ENCODE measurements at places on chromosomes 7 and 10.
A peak's percentile ranks its signal among the peaks of the same experiment; 100 is the strongest.

DNA sequence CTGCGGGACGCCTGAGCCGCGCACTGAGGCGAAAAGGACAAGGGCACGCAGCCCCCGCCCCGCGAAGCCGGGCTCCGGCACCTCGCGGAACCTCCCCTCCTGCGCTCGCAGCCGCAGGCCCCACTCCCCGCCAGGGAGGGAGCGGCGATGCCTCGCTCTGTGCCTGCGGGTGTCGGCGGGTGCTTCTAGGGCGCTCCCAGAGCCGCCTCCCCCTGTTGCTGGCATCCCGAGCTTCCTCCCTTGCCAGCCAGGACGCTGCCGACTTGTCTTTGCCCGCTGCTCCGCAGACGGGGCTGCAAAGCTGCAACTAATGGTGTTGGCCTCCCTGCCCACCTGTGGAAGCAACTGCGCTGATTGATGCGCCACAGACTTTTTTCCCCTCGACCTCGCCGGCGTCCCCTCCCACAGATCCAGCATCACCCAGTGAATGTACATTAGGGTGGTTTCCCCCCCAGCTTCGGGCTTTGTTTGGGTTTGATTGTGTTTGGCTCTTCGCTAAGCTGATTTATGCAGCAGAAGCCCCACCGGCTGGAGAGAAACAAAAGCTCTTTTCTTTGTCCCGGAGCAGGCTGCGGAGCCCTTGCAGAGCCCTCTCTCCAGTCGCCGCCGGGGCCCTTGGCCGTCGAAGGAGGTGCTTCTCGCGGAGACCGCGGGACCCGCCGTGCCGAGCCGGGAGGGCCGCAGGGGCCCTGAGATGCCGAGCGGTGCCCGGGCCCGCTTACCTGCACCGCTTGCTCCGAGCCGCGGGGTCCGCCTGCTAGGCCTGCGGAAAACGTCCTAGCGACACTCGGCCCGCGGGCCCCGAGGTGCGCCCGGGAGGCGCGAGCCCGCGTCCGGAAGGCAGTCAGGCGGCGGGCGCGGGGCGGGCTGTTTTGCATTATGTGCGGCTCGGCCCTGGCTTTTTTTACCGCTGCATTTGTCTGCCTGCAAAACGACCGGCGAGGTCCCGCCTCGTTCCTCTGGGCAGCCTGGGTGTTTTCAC, 519 bp downstream of the ITGB8 start:
- H3K27me3 ChIP-seq, result no peaks in the 10 kb centered on the region
- no peak for DNase-seq
- H3K4me1 ChIP-seq, result no peaks in the 10 kb centered on the region

GRCh38 chr7:21850531-21851285, 95.0 kb downstream of the CDCA7L start:
- no peaks in the 10 kb centered on the region for H3K36me3 ChIP-seq
- no peaks in the 10 kb centered on the region for H3K27me3 ChIP-seq
- H3K4me3 ChIP-seq, result no peak overlapping the region
- DNase-seq, result no peak

GRCh38 chr10:94443549-94443948, 41.2 kb downstream of the TBC1D12 start:
- no peaks in the 10 kb centered on the region for H3K4me1 ChIP-seq
- no peaks in the 10 kb centered on the region for H3K36me3 ChIP-seq
- no peak overlapping the region for H3K4me3 ChIP-seq

- no peaks in the 10 kb centered on the region for H3K27me3 ChIP-seq
- no peak overlapping the region for H3K27ac ChIP-seq
- no peak for DNase-seq
- no peak overlapping the region for H3K4me3 ChIP-seq
- no peaks in the 10 kb centered on the region for H3K36me3 ChIP-seq
- peaks cover 4% of the 10 kb centered on the region for H3K4me1 ChIP-seq
Measured at GRCh38 chr10:116676633-116677032, 55.9 kb downstream of the PNLIPRP2 start.

DNA sequence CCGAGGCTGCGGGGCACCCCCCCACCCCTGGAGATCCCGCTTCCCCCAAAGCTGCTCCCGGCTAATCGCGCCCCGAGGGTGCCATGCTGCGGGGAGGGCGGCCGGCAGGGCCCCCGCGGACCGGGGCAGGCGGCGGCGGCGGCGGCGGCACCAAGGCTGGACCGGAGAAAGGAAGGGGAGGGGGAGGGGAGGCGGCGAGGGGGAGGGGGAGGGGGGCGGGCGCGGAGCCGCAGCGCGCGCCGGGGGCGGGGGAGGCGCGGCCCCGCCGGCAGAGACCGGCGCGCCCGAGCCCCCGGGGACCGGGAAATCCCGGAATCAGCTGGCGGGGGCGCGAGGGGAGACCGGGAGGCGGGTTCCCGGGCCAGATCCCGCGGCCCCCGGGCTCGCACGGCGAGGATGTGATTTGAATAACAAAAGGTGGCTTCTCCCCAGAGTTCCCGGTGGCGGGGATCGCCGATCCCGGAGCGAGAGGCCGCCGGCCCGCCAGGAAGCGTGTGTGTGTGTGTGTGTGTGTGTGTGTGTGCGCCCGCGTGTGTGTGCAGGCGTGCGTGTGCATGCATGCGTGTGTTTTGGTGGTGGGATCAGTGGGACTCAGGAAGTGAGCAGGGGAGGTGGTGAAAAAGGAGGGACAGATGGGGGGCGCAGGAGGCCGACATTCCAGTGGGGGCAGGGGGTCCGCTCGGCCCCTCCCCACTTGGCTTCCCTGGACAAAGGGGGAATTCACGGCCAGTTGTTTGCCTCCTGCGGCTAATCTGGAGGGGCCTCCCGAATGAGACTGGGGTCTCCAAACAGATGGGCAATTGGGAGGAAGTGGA, 99.5 kb downstream of the HIP1 start:
- H3K27ac ChIP-seq, result peak overlapping the region; percentile 60
- H3K27me3 ChIP-seq, result no peaks in the 10 kb centered on the region
- peak overlapping the region; percentile 74 for H3K4me3 ChIP-seq

- DNase-seq, result no peak
- H3K4me3 ChIP-seq, result peak overlapping the region; percentile 45
Measured at GRCh38 chr7:151087245-151088018, 1.2 kb downstream of the AGAP3 start.

- no peak overlapping the region for H3K27ac ChIP-seq
- peak overlapping the region; percentile 85 for H3K4me3 ChIP-seq
- peaks cover 8% of the 10 kb centered on the region for H3K4me1 ChIP-seq
- no peaks in the 10 kb centered on the region for H3K27me3 ChIP-seq
- H3K36me3 ChIP-seq, result no peaks in the 10 kb centered on the region
- no peak for DNase-seq
Measured at GRCh38 chr10:95289921-95290421, 832 bp downstream of the PDLIM1 start.

DNA sequence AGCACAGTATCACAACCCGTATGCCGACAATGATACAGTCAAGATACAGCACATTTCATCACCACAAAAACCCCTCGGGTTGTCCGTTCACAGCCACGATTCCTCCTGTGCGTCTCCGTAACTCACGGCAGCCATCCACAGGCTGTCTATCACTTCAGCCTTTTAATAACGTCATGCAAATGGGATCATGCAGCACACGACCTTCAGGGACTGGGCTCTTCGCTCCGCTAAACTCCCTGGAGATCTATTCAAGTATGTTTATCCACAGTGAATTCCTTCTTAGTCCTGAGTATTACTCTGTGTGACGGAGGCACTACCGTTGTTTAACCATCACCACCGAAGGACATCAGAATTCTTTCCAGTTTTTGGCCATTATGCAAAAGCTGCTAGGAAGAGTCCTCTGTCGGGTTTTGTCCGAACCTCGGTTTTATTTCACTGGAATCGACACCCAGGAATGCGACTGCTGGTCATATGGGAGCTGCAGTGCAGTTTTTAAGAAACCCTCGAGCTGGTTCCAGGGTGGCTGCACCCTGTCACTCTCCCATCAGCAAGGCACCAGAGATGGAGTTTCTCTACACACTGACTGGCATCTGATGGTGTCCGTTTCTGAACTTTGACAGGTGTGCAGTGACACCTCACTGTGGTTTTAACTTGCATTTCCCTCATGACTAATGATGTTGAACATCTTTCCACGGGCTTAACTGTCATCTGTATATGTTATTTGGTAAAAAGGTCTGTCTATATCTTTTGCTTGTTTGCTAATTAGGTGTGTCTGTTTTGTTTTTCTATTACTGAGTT, 193.6 kb downstream of the MAD1L1 start:
- H3K27ac ChIP-seq, result no peak overlapping the region
- H3K4me1 ChIP-seq, result peaks cover 6% of the 10 kb centered on the region
- no peak for DNase-seq
- H3K27me3 ChIP-seq, result no peaks in the 10 kb centered on the region

- H3K27ac ChIP-seq, result no peak overlapping the region
- H3K36me3 ChIP-seq, result 0 out of 2 replicates have a peak, but pooled peaks cover 5% of the 10 kb centered on the region
- H3K4me1 ChIP-seq, result peaks cover 12% of the 10 kb centered on the region
Measured at GRCh38 chr10:125064681-125065492, 95.5 kb downstream of the CTBP2 start.

GRCh38 chr7:1536743-1537534, 6.4 kb downstream of the MAFK start:
- peaks cover 12% of the 10 kb centered on the region for H3K36me3 ChIP-seq
- H3K4me3 ChIP-seq, result no peak overlapping the region
- H3K4me1 ChIP-seq, result peaks cover 16% of the 10 kb centered on the region
- DNase-seq, result no peak

GRCh38 chr10:2117641-2118040, 380.3 kb upstream of the ADARB2 start:
- H3K4me1 ChIP-seq, result no peaks in the 10 kb centered on the region
- DNase-seq, result no peak
- H3K4me3 ChIP-seq, result no peak overlapping the region
- no peak overlapping the region for H3K27ac ChIP-seq

GRCh38 chr7:34069676-34070075, 164.3 kb downstream of the BMPER start:
- peaks cover 2% of the 10 kb centered on the region for H3K4me1 ChIP-seq
- no peak overlapping the region for H3K27ac ChIP-seq
- H3K4me3 ChIP-seq, result no peak overlapping the region
- no peak for DNase-seq

GRCh38 chr10:114623661-114624294, 34.3 kb downstream of the ABLIM1 start:
- H3K4me1 ChIP-seq, result peaks cover 3% of the 10 kb centered on the region
- no peak overlapping the region for H3K27ac ChIP-seq
- DNase-seq, result no peak
- H3K4me3 ChIP-seq, result no peak overlapping the region

GRCh38 chr10:69974551-69975155, 78.0 kb upstream of the MACROH2A2 start:
- no peak for DNase-seq
- H3K4me1 ChIP-seq, result no peaks in the 10 kb centered on the region
- no peak overlapping the region for H3K27ac ChIP-seq
- H3K4me3 ChIP-seq, result no peak overlapping the region
- H3K36me3 ChIP-seq, result no peaks in the 10 kb centered on the region

- H3K36me3 ChIP-seq, result no peaks in the 10 kb centered on the region
- H3K4me3 ChIP-seq, result no peak overlapping the region
- H3K27me3 ChIP-seq, result no peaks in the 10 kb centered on the region
- H3K27ac ChIP-seq, result no peak overlapping the region
- DNase-seq, result no peak
- no peaks in the 10 kb centered on the region for H3K4me1 ChIP-seq
Measured at GRCh38 chr7:124497176-124497575, 268.4 kb downstream of the GPR37 start.

DNA sequence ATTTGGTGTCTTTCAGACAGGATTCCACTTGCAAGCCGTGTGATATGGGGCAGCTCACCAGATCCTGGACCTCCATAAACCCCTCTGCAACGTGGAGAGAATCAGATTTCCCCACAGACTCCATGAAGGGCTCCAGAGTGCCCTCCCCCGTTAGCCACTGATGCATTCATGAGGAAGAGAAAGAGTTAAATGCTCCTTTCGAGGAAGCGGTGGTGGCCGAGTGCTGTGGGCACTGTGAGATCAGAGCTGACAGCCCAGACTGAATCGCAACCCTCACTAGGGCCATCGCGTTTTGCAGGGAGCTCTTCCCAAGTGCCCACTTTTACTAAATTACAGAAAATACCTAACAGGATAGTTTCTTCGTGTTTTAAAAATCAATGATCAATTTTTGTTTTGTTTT, 226.3 kb upstream of the ZNF32 start:
- DNase-seq, result no peak
- H3K27ac ChIP-seq, result no peak overlapping the region
- H3K27me3 ChIP-seq, result no peaks in the 10 kb centered on the region
- H3K4me3 ChIP-seq, result no peak overlapping the region
- no peaks in the 10 kb centered on the region for H3K4me1 ChIP-seq
- no peaks in the 10 kb centered on the region for H3K36me3 ChIP-seq

GRCh38 chr7:108078691-108079090, 51.5 kb downstream of the LAMB4 start:
- H3K4me3 ChIP-seq, result no peak overlapping the region
- H3K36me3 ChIP-seq, result no peaks in the 10 kb centered on the region
- H3K4me1 ChIP-seq, result no peaks in the 10 kb centered on the region
- no peaks in the 10 kb centered on the region for H3K27me3 ChIP-seq

DNA sequence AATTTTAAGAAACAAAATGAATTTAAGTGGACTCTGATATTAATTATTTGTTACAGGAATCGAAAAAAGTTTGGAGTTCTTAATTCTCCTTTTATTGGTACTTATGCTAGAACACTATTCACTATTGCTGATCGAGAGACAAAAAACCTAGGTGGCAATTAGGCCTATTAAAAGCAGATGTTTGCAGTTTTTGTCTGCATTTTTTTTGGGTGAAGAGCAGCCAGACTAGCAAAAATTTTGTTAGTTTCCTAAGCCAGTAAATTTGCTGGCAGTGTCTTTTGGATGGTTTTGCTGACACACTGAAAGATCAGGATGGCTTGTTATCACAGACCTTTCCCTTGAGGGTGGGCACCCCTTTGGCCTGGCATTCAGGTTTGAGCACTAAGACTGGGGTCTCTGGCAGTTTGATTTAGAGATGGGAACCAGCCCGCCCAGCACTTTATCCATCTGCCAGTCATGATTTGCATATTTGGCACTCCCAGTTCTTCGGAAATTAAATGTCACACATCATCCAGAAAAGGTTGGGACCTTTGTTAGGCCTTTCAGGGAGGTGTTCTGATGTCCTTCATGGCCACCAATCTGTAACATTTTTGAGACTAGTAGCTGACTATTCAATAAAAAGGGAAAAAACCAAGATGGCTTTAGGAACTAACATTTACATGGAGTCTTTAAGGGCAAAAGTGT, 57.3 kb downstream of the INPP5F start:
- H3K27ac ChIP-seq, result no peak overlapping the region
- no peak for DNase-seq
- H3K4me3 ChIP-seq, result no peak overlapping the region
- no peaks in the 10 kb centered on the region for H3K36me3 ChIP-seq
- no peaks in the 10 kb centered on the region for H3K27me3 ChIP-seq
- H3K4me1 ChIP-seq, result no peaks in the 10 kb centered on the region

- DNase-seq, result no peak
- no peak overlapping the region for H3K27ac ChIP-seq
- H3K27me3 ChIP-seq, result no peaks in the 10 kb centered on the region
- no peaks in the 10 kb centered on the region for H3K4me1 ChIP-seq
- H3K36me3 ChIP-seq, result no peaks in the 10 kb centered on the region
- no peak overlapping the region for H3K4me3 ChIP-seq
Measured at GRCh38 chr10:44056206-44056605, 328.7 kb downstream of the CXCL12 start.

DNA sequence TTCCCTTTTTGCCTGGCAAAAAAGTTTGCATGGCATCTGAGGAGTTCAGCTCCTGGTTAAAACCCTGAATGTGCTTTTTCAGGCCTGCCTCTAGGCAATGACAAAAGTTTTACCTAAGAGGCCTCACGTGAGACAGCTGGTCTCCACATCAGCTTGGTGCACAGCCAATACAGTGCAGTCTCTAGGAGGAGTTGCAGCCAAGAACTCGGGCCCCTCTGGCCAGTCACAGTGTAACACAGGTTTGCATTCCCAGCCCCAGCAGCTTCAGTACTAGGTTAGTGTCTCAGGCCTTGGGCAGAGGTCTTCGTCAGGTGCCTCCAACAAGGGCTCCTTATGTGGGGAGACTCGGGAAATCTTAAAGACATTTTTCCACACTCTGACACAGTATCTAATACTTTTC, 771.7 kb downstream of the SORCS1 start:
- no peaks in the 10 kb centered on the region for H3K36me3 ChIP-seq
- H3K27me3 ChIP-seq, result no peaks in the 10 kb centered on the region
- H3K4me1 ChIP-seq, result no peaks in the 10 kb centered on the region
- no peak overlapping the region for H3K27ac ChIP-seq
- no peak for DNase-seq
- no peak overlapping the region for H3K4me3 ChIP-seq

All from iPS DF 6.9 (cell line).